ENCODE measurements at places on chromosomes 6 and 20.

GRCh38 chr6:18165751-18166150 lies 10.5 kb downstream of the KDM1B start:
- no peak for DNase-seq

DNA sequence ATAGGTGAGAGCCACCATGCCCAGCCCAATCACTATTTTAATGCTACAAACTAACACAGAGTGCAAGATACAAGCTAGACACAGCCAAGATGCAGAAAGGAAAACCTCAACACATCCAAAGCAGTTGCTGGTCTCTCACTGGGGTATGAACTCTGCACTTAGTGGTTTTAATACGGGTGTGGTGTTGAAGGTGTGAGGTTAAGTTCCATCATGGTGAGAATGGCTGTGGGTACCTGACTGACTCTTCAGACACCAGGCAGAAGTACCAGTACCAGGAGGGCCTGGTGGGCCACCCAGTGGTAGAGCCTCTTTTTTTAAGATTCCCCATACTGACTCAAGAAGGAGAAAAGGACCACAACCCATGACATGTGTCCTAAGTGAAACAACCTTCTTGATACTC lies 13.0 kb downstream of the GNAS-AS1 start:
- no peak for DNase-seq

GRCh38 chr20:10547276-10548114 lies 112.4 kb downstream of the SLX4IP start:
- no peak for DNase-seq

DNA sequence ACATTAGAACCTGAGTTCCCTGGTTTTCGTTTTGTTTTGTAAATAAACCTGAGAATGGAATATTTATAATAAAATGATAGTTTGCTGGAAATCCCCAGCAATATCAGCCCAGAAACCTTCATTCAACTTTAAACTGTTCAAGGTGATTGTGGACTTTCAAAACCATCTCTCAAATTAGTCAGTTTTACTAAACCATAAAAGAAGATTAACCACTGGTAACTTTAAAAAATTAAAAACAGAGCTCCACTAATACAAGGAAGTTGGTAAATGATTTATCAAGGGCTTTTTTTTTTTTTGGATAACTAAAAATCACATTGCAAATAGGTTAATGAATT lies 10.0 kb downstream of the MBOAT1 start:
- DNase-seq, result no peak

- no peak for DNase-seq
Measured at GRCh38 chr6:89500611-89501010, 67.7 kb downstream of the ANKRD6 start.
